ENCODE measurements at places on chromosomes 11 and 22. TPM values are rescaled to one million over a fixed set of nuclear protein-coding genes. Genes with fewer than 3 reads are reported as not detected.

Gene CHRNA10
- 6.5 TPM for total RNA-seq

Gene GGT5
- total RNA-seq, result 0.64 TPM

Gene ZDHHC8
- total RNA-seq, result 78.4 TPM

Gene SCN3B
- 0.10 TPM for total RNA-seq

Gene KRTAP5-8
- total RNA-seq, result not detected

Gene UCP3
- total RNA-seq, result 1.9 TPM

DNA sequence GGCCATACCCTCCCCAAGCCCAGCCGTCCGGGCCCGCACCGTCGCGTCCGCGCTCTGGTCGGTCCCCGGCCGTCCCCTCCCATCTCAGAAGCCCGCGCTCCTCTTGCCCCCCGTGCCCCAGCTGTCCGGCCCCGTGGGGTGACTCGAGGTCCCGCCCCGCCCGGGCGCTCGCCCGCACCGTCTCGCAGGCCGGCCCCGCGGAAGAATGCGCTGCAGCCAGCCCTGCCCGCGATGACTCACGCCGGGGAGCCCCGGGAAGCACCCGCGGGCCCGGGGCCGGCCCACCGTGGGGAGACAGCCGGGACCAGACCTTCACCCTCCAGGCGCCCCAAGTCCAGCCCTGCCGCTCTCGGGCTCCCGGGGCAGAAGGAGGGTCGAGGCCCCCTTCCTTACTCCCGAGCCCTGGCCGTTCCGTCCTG lies 320 bp upstream of the PHLDA2 start:
- peak overlapping the region; percentile 94 for H3K4me3 ChIP-seq
- peak; percentile 90 for DNase-seq
- H3K4me1 ChIP-seq, result peaks cover 30% of the 10 kb centered on the region
- H3K27me3 ChIP-seq, result no peaks in the 10 kb centered on the region
- H3K36me3 ChIP-seq, result peaks cover 74% of the 10 kb centered on the region
- peak overlapping the region; percentile 98 for H3K27ac ChIP-seq

DNA sequence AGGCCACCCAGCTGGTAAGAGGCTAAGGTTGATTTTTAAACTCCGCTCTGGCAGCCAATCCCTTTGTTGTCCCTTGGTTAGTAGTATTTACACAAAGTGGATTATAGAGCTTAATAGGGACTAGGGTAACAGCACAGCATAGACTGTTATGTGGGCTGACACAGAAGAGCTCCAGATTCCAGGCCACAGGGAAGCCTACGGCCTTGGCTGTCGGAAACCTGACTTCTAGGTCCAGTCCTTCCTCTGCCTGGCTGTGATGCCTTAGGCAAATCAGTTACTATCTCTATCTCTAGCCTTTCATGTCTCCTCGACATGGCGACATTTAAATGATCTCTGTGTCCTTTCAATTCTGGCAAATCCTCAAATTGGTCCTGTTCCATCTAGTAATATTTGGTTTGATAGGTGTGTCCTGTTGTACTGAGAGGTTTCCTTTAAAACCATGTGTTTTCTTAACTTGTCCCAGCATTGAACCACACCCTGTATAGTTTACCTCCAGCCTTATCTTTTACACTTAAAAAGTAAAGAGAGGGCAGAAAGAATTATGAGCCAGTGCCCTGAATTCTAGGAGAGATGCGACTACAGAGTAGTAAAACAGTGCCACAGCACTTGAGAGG lies 4.2 kb downstream of the MMP1 start:
- no peak overlapping the region for H3K4me3 ChIP-seq
- DNase-seq, result no peak
- H3K4me1 ChIP-seq, result peaks cover 8% of the 10 kb centered on the region
- H3K27ac ChIP-seq, result no peak overlapping the region
- no peaks in the 10 kb centered on the region for H3K27me3 ChIP-seq
- H3K36me3 ChIP-seq, result peaks cover 5% of the 10 kb centered on the region

DNA sequence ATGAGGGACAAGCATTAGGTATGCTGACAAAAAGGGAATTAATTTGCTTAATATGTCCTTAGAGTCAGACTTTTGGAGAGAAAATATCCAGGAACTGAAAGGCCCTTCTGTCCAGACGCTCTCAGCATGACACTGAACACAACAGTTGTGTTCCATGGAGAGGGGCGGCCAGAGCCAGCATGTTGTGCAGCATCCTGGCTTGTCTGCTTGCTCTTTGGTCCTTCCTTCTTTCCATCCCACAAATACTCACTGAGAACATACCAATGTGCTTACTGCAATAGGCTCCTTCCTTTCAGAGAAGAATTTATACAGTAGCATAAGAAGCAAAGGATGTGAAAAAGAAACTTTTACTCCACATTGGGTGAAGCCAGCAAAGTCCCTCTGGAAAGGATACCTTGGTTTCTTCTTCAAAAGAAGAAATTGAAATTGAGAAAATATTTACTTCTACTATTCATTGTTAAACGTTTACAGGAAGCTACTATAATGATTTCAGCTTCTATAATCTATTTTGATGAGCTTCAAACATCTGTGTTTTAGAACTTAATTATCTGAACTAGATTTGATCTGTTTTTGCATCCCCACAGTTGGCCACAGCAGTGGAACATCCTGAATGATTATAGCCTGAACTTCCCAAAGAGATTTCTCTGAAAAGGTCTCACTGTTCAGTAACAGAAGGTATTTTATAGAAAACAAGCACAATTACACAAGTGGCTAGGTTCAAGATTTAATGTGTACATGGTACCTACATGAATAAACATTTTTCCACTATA lies 304.1 kb upstream of the PITPNB start:
- H3K4me1 ChIP-seq, result no peaks in the 10 kb centered on the region
- H3K36me3 ChIP-seq, result no peaks in the 10 kb centered on the region
- H3K27ac ChIP-seq, result no peak overlapping the region
- H3K4me3 ChIP-seq, result no peak overlapping the region

DNA sequence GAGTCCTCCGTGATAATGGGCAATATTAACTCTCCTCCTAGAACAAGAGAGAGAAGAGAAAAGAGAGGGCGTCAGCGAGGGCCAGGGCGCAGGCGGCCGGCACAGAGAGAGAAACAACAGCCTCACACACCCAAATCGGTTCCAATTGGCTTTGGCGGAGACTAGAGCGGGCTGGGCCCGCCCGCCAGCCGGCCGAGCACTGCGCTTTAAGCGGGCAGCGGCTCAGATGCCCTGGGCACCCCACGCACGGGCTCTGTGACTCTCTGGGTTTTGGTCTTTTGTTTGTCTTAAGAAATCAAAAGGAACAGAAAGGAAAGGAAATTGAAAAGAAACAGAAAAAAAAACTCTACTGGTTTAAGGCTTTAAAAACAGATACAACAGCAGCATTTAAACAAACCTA lies 17.0 kb downstream of the SLC22A12 start:
- DNase-seq, result no peak
- no peaks in the 10 kb centered on the region for H3K36me3 ChIP-seq
- H3K4me1 ChIP-seq, result no peaks in the 10 kb centered on the region
- H3K4me3 ChIP-seq, result no peak overlapping the region
- H3K27ac ChIP-seq, result no peak overlapping the region
- H3K27me3 ChIP-seq, result peaks cover 91% of the 10 kb centered on the region

- H3K27me3 ChIP-seq, result peaks cover 25% of the 10 kb centered on the region
- peak overlapping the region; percentile 8 for H3K4me3 ChIP-seq
- no peak for DNase-seq
- peaks cover 7% of the 10 kb centered on the region for H3K4me1 ChIP-seq
- H3K36me3 ChIP-seq, result no peaks in the 10 kb centered on the region
Observed at GRCh38 chr22:17269607-17270261, 50.5 kb upstream of the ADA2 start.

- H3K36me3 ChIP-seq, result no peaks in the 10 kb centered on the region
- H3K4me1 ChIP-seq, result no peaks in the 10 kb centered on the region
- no peak for DNase-seq
- no peak overlapping the region for H3K4me3 ChIP-seq
Observed at GRCh38 chr11:103453915-103454709, 344.9 kb downstream of the DYNC2H1 start.

DNA sequence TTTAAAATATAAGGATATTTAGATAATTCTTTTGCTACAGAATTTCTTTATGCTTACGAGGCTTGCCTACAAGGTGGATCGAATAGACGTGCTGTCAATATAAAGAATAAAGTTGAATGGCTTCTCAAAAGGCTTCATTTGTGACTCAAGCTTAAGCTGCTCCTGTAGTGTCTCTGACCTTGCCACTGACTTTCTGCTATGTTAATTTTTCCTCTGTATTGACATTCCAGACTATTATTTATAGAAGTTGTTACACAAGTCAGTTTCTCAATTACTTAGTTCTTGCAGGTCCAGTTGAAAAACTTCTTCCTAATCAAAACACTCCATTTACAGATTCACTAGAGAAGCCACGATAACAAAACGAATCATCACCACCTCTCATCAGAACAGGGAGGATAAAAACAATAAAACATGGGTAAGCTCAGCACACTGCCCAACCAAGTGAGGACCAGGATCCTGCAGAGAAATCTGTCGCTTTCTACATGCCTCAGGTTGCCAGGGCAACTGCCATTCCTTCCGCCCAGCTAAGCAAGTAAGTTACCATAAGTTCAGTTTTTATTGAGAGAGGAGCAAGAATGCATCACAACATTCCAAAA lies 39.0 kb upstream of the CHKA start:
- no peak for DNase-seq
- H3K27me3 ChIP-seq, result no peaks in the 10 kb centered on the region
- peaks cover 11% of the 10 kb centered on the region for H3K36me3 ChIP-seq
- H3K27ac ChIP-seq, result no peak overlapping the region

- peaks cover 9% of the 10 kb centered on the region for H3K4me1 ChIP-seq
- peaks cover 3% of the 10 kb centered on the region for H3K36me3 ChIP-seq
- peaks cover 3% of the 10 kb centered on the region for H3K27me3 ChIP-seq
- DNase-seq, result no peak
Observed at GRCh38 chr11:69930081-69931059, 111.2 kb upstream of the FGF3 start.

GRCh38 chr11:117192401-117192875 lies 6.7 kb upstream of the TAGLN start:
- no peak for DNase-seq
- no peaks in the 10 kb centered on the region for H3K36me3 ChIP-seq
- H3K27ac ChIP-seq, result no peak overlapping the region
- H3K27me3 ChIP-seq, result no peaks in the 10 kb centered on the region
- H3K4me3 ChIP-seq, result no peak overlapping the region

Measured in Calu3 (cell line).